ENCODE measurements at places on chromosomes 5 and 9.

DNA sequence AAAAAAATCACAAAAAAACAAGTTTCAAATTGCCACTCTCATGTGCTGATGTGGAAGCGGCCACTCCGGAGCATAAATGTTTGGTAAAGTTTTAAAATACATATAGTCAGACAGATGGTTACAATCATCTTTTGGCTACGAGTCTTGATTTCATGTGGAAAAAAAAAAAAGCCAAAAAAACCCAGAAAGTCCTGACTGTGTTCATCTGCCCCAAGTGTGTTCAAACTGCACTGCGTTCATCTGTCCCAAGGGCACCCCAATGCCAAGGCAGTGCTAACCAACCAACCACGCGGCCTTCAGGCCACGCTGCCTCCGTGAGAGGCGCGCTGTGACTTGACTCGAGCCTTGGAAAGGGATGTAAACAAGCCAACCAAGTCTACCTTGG, 127.1 kb downstream of the MYO10 start:
- DNase-seq = no peak

GRCh38 chr9:3962496-3962895, 337.4 kb downstream of the GLIS3 start:
- DNase-seq = no peak

DNA sequence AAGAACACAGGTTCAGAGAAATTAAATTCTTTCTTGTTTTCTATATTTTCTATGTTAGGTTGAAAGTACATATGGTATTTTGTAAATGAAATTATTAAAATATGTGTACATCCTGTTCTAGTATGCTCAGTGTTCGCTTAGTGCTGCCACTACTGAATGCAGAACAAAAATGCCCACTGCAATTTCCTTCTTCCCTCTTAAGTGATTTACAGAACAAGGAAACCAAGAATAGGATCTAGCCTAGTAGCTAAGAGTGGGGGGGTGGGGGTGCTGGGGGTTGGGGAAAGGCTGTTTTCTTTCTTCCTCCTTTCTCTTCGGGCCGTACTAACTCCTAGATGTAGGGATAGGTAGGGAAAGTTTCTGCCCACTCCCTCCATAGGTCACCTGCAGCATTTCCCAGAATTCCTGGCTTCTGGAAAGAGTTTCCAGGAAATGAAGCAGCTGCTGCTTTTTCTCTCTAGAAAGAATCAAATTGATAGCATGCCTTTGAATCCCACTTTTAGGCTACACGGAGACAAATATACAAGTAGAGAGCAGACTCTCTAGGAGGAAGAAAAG, 15.7 kb downstream of the SPATA9 start:
- no peak for DNase-seq

- no peak for DNase-seq
These were observed 164.2 kb upstream of the PUM3 start for GRCh38 chr9:3008091-3008490.

GRCh38 chr9:18501949-18502348, 28.0 kb downstream of the ADAMTSL1 start:
- no peak for DNase-seq

- no peak for DNase-seq
These were observed 148.9 kb downstream of the DOCK2 start for GRCh38 chr5:169785771-169786618.

DNA sequence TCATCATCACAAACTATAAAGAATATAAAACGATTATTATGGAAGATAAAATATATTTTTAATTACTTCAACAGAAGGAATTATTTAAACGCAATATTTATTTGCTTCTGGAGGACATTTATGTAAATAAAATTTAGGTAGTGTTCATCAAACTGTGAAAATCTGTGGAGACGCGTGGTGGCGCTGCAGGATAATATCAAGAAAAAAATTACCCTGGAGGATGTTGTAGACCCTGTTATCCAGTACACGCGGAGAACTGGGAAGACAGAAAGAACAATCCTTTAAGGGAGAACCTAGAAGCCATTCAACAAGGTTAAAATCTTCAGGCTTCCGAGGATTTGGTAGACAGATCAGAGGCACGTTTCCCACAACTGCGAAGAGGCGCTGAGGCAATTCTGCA, at the start of gene PCDHB12:
Gene PCDHB12 (plus strand): TSS at position 242 of the 400 bp plus-strand sequence. CDS start 189 bp downstream, outside the sequence.
- no peak for DNase-seq

- DNase-seq = no peak
These were observed 91.6 kb upstream of the NR3C1 start for GRCh38 chr5:143495110-143495509.

GRCh38 chr9:15697446-15697851, 144.6 kb downstream of the CCDC171 start:
- DNase-seq = no peak

DNA sequence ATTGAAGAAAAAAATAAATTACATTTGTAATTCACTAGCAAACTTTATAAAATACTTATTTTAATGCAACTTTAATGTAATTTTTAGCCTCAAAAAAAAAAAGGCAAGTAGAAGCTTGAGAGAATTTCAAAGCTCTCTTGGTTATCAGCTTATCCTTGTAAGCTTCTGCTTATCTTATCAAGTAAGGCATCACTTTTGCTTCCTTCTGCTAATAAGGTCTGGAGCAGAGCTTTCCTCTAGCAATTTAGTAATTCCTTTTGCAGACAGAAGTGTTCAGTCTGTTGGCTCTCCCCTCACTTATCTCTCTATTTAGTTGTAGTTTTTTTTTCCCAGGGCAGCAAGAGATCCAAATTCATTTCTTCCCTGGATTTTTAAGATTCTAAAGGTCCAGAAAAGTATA, 525.0 kb downstream of the ISL1 start:
- no peak for DNase-seq

GRCh38 chr9:132409828-132410528, at the start of gene CFAP77:
TSS of gene CFAP77 (plus strand) at chr9:132410211. CDS start at chr9:132410272, 61 bp downstream.
- DNase-seq = peak; percentile 31

GRCh38 chr9:113707953-113708695, 168.0 kb upstream of the ZNF618 start:
- no peak for DNase-seq

All from effector CD4-positive, alpha-beta T cell (primary cell).